ENCODE measurements at places on chromosomes 5 and 9.
A peak's percentile ranks its signal among the peaks of the same experiment; 100 is the strongest.

- DNase-seq = no peak
These were observed 160.8 kb upstream of the PAPPA start for GRCh38 chr9:115992834-115993233.

DNA sequence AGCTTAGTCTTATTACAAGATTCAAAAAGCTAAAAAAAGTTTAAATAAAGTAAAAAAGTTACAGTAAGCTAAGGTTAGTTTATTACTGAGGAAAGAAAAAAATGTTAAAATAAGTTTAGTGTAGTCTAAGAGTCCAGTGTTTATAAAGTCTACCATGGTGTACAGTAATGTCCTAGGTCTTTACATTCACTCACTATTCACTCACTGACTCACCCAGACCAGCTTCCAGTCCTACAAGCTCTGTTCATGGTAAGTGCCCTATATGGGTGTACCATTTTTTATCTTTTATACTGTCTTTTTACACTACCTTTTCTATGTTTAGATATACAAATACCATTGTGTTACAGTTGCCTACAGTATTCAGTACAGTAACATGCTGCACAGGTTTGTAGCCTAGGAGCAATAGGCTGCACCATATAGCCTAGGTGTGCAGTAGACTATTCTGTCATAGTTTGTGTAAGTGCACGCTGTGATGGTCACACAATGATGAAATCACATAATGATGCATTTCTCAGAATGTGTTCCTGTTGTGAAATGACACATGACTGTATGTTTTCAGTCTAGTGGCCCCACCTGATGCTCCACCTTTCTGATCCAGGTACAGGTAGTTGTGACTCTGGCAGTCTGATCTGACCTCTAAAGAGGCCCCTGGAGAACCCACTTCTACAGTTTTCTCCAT lies 45.7 kb downstream of the SNX18 start:
- DNase-seq = no peak

DNA sequence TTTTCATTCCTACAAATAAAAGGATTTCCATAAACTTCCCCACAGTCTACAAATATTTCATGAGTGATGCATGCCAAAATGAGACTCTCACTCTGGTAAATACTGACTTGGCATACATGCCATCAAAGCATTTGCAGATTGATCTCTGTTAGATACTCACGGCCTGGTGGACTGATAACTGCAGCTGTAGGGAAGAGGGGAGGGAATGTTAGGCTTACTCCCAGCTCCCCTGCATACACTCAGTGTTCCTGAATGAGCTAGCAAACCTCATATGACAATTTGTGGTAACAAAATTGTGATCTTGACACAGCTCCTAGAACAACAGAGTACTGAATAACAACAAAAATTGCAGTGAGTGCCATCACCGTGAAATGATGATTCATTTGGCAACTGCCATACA lies 435.3 kb downstream of the NR2F1-AS1 start:
- no peak for DNase-seq

DNA sequence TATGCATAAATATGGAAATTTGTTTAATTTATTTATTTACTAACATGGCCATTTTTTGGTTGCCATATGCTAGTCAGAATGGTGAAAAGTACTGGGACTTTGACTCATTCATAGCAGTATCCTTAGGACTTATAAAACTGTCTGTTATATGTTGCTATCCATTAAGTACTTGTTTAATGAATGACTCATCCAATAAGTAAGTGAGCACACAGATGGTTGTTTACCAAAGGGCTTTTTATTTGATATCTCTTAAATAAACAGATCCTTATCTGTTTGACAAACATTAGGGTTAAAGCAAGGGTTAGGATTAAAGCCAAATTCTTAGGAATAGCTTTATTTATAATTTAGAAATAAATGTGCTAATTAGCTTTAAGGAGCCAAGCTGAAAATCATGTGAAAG lies 183.4 kb downstream of the FBXO4 start:
- no peak for DNase-seq

GRCh38 chr9:20284601-20285289 lies 337.6 kb downstream of the MLLT3 start:
- DNase-seq = no peak

DNA sequence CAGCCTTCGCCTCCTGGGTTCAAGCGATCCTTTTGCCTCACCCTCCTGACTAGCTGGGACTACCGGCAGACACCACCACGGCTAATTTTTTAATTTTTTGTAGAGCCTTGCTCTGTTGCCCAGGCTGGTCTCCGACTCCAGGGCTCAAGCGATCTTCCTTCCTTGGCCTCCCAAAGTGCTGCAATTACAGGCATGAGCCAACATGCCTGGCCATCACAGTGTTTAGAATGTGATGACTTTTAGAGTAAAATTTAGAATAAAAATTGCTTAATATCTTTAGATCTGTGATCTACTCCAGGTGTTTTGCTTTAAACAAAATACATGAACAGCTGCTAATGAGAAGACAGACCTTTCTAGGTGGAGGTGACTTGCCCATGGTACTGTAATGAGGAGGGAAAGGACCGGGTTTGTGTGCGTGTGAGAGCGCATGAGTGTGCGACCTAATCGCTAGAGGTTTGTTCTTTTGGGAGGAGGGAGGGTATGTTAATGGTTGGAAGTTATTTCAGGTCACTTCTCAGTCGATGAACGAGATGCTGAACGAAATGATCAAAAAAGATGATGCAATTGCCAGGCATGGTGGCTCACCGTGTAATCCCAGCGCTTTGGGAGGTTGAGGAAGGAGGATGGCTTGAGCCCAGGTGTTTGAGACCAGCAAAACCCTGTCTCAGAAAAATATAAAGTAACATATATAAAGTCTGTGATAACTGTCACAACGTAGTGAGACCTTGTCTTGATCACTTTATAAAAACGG lies 2.0 kb downstream of the CNOT6 start:
- no peak for DNase-seq

DNA sequence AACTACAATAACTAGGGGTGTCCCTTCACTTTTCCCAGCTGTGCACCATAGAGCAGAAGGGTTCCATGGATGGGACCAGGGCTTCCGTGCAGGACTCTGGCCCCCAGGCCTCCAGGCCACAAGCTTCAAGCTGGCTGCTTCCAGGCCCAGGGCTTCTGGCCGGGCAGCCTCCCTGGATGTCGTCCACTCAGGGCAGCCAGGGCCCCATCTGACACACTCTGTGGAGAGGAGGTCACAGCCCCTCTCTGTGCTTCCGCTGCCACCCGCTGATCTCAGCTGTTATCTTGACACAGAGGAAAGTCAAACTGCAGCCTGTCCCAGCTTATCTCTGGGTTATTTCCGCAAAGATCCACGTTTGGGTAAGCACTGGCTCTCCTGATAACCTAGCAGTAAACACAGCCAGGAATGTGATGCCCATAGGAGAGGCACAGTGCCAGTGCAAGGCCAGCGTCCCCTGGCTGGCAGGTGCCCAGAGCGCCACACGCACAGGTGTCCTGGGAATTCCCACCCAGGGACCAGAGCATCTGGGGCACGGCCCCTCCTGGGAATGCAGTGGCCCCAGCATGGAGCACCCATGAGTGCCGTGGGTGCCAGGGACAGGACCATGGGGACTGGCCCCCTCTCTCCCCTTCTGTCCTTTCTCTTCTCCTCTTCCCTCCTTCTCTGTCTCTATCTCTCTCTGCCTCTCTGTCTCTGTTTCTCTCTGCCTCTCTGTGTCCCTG lies 15.6 kb upstream of the SLC6A19 start:
- DNase-seq = no peak

DNA sequence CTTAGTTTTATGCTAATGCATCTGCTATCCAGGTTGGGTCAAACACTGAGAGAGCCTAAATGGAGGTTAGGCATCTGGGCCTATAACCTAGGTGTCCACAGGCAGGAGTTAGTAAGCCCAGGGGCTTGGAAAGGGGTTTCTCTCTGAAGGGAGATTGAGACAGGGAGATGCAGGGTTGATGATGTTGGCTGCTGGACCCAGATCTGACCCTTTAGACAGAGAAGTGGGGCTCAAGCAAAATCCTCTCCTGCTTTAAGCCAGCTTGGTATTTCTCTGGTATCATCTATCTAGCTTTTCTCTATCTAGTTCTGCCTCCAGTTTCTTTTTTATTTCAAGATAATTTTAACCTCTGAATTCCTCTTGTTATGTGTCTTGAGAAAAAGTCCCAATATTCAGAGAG lies 18.3 kb upstream of the ANKRD55 start:
- no peak for DNase-seq

DNA sequence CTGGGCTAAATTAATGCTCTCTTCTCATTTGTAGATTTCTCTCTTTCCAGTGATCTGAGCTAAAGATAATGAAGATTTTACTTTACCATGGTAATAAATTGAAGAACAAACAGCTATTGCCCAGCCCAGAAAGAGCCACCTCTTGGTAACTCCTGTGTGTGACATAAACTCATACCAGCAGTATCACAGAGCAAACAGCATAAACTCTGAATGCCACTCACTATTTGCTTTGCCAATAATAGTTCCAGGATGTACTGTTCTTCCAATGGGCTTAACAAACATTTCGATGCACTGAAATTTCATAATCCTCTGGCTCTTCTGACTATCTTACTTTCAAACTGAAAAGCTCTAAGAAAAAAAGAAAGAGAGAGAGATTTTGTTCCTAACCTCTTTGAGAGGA lies 69.8 kb upstream of the RASEF start:
- DNase-seq = no peak

GRCh38 chr9:121267689-121268597 lies at the start of gene GSN:
GSN (plus strand) TSS chr9:121268162; CDS start chr9:121301972, 33,810 bp downstream.
- peak; percentile 12 for DNase-seq

GRCh38 chr5:71456362-71456743 lies 902 bp downstream of the BDP1 start:
- DNase-seq = no peak

DNA sequence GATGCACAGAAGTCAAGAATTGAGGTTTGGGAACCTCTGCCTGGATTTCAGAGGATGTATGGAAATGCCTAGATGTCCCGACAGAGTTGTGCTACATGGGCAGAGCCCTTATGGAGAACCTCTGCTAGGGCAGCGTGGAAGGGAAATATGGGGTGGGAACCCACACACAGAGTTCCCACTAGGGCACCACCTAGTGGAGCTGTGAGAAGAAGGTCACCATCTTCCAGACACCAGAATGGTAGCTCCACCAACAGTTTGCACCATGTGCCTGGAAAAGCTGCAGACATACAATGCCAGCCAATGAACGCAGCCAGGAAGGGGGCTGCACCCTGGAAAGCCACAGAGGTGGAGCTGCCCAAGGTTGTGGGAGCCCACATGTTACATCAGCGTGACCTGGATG lies 104.5 kb downstream of the STK32A start:
- DNase-seq = no peak

DNA sequence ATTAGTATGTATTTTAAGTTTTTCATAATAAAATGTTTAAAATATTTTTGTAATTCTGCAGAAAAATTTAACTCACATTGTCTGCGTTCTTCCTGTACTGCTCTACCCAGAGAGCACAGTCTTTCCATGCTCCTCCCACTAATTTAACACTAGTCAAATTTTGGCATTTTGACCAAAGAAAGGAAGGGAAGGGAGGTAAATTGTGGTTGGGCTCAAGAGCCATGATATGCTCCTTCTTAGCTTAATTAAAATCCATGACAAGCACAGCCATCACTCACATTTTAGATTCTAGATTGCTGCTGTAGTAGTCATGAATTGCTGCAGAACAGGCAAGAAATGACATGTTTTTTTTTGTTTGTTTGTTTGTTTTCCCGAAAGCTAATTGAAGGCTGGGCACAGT lies 98.4 kb downstream of the NLN start:
- DNase-seq = no peak

DNA sequence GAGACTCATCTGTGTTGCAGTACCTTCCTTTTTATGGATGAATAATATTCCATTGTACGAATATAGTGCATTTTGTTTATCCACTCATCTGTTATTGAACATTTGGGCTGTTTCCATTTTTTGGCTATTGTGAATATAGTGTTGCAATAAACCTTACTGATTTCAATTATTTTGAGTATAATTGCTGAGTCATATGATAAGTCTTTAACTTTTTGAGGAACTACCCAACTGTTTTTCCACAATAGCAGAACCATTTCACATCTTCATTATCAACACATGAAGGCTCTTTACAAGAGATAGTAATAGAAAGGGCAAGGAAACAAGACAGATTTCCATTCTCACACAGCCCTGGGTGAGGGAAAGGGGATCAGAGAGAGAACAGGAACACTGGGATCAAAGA lies 329.2 kb downstream of the RAB3C start:
- no peak for DNase-seq

GRCh38 chr5:45677524-45677923 lies 18.7 kb downstream of the HCN1 start:
- DNase-seq = no peak
